ENCODE measurements at places on chromosomes 3 and 15. TPM values are rescaled to one million over a fixed set of nuclear protein-coding genes. Genes with fewer than 3 reads are reported as not detected.

- DNase-seq = no peak
Measured at GRCh38 chr15:57554812-57555179, 36.9 kb upstream of the MYZAP start.

DNA sequence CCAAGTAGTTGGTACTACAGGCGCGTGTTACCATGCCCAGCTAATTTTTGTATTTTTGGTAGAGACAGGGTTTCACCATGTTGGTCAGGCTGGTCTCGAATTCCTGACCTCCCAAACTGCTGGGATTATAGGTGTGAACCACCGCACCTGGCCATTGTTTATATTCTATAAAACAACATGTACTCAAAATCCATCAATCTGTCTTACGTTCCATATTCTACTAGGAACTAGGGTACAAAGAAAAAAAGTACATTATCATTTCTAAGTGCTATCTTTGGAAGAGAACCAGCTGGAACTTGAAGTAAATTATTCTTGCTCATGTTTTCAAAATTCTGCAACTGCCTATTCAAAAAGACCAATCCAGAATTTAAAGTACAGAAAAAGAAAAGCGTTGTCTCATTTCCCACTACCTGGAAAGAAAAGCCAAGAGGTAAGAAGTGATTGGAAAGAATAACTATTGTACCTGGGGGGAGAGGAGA lies 15.2 kb downstream of the SPPL2A start:
- no peak for DNase-seq

GRCh38 chr15:92949604-92950249 lies 49.6 kb downstream of the CHD2 start:
- DNase-seq = peak; percentile 50

- DNase-seq = peak; percentile 61
Measured at GRCh38 chr3:51718547-51719409, 11.9 kb downstream of the GRM2 start.

- no peak for DNase-seq
Measured at GRCh38 chr3:197270558-197271317, 27.7 kb downstream of the DLG1 start.

- no peak for DNase-seq
Measured at GRCh38 chr3:114770874-114771273, 376.2 kb downstream of the ZBTB20 start.

SPTBN5 gene
- 2.3 TPM for total RNA-seq

AHSG gene
- total RNA-seq = 237 TPM
